ENCODE measurements at places on chromosomes 12 and 14.

GRCh38 chr12:1591034-1591433, 3.3 kb downstream of the FBXL14 start:
- DNase-seq: peak; percentile 68

DNA sequence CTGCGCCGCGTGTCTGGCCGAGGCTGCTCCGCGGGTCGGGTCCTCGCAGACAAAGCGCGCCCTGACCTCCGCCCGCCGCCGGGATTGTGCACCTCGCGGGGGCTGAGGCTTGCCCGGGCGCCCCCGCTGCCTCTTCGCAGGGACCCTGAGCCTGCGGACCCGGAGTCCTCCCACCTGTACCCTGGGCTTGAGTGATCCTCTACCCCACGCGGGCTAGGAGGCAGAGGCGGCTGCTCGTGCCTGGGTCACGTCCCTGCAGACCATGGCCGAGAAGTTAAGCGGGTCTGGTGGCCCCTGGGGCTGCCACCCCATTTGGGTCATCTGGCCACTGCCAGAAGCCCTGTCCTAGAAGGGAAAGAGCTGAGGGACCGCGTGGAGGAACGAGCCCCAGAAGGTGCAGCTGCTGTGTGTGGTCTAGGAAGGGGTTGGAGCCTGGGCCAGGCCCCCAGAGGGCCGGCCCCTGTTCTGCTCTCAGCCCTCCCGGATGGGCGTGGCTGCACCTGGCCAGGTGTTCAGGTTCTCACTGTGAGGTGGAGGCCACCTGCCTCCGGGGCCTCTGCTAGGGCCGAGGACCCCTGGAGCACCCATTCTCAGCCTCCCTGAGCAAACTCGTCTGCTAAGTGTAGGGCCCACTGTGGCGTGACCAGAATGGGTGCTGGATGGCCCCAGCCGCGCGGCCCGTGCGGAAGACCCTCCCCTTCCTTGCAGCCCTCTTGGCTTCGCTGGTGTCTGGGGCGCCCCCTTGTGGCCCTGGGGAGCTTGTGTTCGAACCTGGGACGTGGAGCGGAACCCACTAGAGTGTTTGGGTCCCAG, 49.6 kb downstream of the LRCOL1 start:
- DNase-seq: peak; percentile 54

DNA sequence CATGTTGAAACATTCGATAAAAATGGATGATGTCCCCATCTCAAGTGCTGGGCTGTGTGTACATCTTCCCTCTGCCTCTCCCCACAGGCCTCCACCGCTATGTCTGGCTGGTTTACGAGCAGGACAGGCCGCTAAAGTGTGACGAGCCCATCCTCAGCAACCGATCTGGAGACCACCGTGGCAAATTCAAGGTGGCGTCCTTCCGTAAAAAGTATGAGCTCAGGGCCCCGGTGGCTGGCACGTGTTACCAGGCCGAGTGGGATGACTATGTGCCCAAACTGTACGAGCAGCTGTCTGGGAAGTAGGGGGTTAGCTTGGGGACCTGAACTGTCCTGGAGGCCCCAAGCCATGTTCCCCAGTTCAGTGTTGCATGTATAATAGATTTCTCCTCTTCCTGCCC, 8.6 kb downstream of the PEBP1 start:
- no peak for DNase-seq

GRCh38 chr14:89435492-89435891, 18.5 kb upstream of the FOXN3 start:
- DNase-seq: no peak

DNA sequence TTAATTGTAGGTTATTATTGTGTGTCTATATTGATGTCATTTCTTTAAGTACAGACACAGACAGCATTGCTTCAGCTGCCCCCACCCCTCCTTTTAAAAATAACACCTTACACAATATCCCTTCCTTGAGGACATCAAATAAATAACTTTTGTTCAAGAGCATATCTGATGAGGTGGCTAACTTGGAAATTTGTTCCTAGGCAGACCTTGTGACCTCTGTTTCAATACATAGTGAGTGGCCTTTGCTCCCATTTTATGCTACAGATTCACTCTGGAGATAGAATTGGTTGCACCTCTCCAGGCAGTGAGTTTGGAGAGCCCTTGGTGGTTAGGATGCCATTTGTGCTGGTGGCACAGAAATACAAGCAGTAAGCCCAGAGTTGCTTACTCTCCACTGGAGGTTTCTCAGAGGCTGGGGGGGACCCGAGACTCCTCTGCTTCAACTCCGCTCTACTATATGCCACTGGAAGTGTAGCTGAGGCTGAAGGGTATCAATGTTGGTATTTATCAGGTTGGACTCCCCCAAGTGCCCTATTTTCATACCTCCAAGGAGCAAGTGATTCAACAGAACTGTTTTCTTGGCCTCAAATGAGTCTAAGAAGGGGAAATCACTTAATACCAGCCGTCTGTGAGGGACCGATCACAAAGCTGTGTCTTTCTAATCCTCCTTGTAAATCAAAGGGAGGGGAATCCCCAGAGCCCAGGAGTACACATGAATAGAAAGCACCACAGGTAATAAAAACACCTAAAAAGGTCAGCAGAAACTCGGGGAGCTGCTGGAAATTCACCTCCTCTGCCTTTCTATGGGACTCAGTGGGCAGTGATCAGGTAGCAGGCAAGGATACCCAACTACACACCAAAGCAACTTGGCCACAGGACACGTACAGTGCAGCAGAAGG, 463.1 kb downstream of the RAD51B start:
- DNase-seq: no peak

DNA sequence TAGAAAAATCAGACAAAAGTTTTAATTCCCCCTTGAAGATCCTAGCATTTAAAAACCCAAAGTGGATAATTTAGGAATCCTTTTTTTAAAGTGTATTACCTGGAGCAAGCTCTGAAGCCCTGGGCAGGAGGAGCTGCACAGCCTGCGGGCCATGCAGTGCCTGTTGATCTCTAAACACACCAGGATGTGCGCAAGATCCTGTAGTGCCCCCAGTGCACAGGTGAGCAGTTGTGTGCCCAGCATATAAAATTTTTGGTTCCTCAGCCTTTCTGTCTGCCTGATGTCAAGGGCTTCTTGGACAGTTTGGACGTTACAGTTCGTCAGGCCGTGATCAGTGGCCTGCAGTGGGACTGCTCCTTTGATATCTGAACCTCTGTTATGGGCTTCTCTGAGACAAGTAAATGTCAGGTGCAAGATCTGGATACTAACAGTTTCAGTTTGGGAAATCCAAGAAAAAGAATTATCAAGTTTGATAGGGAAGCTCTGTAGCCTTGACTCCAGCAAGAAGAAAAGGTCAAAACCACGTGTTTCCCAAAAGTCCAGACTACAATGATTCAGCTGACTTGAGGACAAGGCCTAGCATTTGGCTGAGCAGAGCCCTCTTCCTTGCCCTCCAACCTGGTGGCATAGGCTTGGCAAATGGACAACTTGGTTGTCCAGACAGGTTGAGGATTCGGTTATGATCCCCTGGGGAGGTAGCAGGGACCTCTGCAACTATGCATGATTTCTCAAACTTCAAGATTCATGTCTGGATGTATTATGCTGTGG, 1.0 kb downstream of the ATXN7L3B start:
- peak; percentile 40 for DNase-seq

DNA sequence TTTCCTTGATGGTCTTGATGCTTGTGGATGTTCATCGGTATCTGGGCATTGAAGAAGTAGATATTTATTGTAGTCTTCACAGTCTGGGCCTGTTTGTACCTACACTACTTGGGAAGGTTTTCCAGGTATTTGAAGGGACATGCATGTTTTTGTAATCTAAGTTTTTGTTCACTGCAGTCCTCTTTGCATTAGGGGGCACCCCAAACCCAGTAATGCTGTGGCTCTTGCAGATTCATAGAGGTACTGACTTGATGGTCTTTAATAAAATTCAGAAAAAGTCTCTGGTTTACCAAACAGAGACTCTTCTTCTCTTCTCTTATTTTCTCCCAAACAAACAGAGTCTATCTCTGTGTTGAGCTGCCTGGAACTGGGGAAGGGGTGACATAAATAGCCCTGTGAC, 150.9 kb upstream of the SLC16A7 start:
- peak; percentile 16 for DNase-seq

GRCh38 chr14:69328317-69328716, 68.4 kb downstream of the GALNT16 start:
- no peak for DNase-seq

DNA sequence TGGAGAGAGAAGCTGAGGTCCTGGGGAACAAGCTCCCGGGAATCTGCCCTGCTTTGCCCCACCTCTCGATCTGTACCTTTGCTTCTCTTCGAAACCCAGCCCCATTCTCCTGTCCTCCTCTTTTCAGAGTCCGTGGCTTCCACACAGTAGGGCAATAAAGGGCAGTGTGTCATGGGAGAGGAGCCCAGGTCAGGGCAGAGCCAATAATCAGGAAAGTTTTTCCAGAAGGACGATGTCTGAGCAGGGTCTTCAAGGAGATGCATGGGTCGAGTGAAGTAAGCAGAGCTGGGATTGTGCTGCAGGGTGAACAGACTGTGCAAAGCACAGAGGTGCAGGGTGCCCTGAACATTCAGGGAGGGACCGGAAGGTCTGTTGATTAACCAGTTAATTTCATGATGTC, 22.1 kb upstream of the SERPINA4 start:
- no peak for DNase-seq

DNA sequence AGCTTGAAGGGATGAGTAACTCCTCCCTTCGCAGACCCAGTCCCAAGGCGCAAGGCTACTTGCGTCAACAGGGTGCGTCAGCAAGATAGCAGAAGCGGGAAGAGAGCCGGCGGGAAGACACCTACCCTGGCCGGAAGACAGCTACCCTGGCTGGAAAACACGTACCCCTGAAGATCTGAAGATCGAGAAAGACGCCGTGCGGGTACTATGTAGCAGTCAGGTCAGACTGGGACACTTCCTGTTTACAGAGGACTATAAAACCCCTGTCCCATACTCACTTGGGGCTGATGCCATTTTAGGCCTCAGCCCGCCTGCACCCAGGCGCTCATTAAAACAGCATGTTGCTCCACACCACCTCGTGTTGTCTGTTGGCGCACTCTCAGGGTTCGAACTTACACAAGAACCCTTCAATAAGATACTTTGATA, 80.9 kb downstream of the ABCD2 start:
- no peak for DNase-seq

DNA sequence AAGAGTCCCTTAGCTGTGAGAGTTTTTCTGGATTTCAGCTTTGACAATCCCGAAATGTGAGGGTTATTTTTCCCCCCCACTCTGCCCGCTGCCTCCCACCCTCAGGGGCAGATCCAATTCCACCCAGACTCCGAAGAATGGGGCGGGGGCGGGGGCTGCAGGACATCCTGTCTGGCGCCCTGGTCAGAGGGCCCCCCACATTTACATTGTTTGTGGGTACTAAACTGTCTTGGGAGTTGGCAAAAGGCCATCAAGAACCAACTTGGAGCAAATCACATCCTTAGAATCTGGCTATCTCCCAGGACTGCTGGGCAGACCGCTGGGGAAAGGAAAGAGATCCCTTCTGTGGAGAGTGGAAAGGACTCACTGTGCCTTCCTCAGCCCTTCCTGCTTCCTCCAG, 2.4 kb downstream of the EMP1 start:
- peak; percentile 84 for DNase-seq

- DNase-seq: no peak
Measured at GRCh38 chr14:96826818-96827217, 29.6 kb downstream of the VRK1 start.

- DNase-seq: no peak
Measured at GRCh38 chr12:94182986-94183707, 34.8 kb downstream of the PLXNC1 start.

DNA sequence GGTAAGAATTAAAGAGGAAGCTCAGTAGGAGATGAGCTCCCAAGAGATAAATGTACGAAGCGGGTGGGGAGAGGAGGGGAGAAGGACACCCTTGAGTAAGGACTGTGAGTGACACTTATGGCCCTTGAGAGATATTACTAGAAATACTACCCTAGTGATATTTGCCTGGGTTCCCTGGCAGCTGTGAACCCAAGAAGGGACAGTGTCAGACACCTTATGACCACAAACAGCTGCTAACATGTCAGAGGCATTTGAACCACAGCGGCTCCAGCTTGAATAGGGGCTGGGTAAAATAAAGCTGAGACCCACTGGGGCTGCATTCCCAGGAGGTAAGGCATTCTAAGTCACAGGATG, 19.6 kb upstream of the SLC6A12 start:
- DNase-seq: no peak

DNA sequence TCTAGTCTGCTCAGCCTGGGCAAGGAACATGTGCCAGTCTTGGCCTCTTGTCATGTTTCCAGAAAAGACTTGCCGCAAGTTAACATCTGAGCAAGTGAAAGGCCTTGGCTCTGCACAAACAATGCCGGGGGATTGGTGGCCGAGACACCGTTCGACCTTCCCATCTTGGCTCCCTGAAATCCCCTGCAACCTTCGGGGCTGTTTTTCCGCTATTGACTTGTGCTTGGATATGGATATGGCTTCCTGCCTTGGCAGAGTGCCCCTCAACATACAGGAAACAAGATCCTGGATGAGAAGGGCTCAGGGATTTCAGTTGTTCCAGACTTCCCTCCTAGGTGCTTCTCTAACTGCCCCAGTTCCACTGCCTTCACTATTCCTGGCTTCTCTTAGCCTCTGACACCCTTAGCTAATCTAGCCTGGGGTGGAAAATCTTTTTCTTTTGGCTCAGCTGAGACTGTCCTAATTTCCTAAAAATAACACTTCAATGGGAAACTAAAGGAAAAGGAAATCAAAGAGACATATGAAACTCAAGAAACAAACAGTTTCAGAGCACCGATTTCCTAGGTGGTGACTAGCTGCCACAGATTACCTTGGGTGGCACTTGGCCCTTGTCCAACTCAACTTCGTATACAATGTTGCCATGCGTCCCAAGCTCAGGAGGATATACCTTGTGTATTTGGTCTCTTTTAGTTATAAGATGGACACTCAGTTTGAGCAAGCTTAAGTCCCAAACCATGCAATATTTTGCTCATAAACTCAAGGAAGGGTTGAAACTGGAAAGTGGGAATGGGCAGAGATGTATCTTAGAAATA, 33.9 kb downstream of the RDH12 start:
- DNase-seq: no peak

DNA sequence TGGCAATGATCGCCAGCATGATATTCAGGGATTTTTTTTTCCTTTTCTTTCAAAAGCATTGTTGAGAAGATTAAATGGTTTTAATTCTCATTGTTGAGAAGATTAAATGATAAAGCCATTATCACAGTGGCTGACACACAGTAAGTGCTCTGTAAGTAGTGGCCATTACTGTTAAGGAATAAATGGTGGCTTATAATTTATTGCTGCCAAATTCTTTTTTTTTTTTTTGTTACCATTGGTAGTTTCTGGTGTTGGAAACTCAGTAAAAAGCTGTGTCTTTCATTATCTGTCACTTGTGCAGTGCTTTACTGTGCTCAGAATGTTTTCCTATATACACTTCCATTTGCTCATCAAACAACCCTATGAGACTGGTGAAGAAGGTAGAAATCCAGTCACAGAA, 15.3 kb downstream of the YAF2 start:
- no peak for DNase-seq

Measured in GM23248 (cell line).